Fibroblast of skin of right biceps (primary cell): ENCODE measurements at places on chromosomes 11 and 22.

DNA sequence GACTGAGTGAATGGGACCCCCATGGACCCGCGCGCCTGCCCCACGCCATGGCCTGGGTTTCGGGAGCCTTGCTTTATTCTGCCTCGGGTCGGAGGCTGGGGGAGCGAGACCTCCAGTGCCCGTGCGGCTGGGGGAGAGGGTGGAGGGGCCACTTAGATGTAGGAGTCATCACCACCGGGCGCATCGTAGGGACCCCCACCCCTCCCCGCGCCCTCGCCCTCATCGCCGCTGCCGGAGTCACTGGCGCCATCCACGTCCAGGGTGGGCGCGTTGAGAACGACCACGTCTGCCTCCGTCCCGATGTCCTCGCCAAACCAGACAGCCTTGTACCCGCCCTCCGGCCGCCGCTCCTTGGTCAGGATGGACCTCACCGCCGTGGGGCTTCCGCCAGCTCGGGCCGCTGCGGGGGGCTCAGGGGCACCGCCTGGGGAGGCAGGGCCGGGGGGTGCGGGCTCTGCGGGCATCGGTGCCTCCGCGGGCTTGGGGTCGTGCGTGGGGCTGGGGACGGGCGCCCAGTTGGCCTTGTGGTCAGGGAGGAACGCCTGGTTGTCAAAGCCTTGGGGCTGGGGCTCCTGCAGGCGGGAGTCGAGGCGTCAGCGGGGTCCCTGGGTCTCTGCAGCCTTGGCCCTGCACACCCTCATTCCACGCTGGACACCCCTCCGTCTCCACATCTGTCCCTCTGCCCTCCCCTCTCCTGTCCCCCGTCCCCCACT, 1.6 kb upstream of the IRF7 start:
- DNase-seq: no peak

- no peak for DNase-seq
These were observed 5.6 kb upstream of the USP28 start for GRCh38 chr11:113880971-113881370.

DNA sequence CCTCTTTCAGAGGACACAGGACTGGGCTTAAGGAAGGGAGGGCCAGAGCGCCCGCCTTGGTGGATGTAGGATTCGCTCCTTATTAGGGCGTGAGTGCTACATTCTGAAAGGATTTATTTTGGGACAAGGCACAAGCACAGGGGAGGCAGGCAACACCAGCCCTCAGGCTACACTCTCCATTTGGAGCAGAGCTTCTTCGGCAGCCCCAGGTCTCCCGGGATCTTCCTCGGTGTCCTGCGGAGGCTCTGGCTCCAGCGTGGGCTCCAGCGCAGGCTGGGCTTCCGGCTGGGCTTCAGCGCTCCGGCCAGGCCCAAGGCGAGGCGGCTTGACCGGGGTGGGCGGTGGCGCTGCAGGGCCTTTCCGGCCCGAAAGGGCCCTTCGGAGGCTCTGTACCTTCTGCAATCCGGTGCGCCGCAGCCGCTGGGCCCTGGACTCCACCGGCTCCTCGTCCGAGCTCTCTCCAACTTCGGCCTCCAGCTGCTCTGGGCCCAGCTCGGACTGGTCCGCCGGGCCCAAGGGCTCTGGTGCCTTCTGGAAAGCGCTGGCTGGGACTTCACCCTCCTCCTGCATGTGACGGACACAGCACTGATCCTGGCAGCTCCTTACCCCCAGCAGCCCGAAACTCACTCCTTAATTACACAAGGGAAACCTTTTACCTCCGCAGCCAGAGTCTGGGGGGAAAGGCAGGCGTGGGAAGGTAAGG, 1.1 kb downstream of the CAVIN3 start:
- DNase-seq: peak; percentile 44

GRCh38 chr11:116336540-116336939, 436.2 kb downstream of the BUD13 start:
- no peak for DNase-seq

GRCh38 chr11:45941285-45941684, 18.8 kb downstream of the LARGE2 start:
- no peak for DNase-seq

GRCh38 chr11:2886191-2886894, 768 bp upstream of the CDKN1C start:
- DNase-seq: peak; percentile 36

DNA sequence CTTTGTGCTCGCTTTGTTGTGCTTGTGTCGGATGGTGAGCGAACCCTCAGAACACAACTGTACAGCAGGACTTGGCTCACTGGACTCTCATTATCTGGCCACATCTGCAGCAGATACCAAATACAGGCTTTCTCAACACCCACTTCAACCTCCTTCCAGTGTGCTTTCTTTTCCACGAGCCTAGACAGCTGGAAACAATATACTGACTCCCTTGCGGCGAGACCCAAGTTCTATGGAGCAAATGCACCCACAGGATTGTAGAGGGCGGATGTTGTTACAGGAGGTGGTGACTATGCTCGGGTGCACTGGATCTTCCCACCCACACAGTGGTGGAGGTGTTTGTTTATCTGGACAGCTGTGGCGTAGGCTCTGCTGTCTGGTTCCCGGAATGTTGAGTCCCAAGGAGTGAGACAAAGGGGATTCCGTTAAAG, 204.3 kb downstream of the TENM4 start:
- peak; percentile 90 for DNase-seq

GRCh38 chr11:1025410-1026162, 10.9 kb downstream of the MUC6 start:
- DNase-seq: no peak

DNA sequence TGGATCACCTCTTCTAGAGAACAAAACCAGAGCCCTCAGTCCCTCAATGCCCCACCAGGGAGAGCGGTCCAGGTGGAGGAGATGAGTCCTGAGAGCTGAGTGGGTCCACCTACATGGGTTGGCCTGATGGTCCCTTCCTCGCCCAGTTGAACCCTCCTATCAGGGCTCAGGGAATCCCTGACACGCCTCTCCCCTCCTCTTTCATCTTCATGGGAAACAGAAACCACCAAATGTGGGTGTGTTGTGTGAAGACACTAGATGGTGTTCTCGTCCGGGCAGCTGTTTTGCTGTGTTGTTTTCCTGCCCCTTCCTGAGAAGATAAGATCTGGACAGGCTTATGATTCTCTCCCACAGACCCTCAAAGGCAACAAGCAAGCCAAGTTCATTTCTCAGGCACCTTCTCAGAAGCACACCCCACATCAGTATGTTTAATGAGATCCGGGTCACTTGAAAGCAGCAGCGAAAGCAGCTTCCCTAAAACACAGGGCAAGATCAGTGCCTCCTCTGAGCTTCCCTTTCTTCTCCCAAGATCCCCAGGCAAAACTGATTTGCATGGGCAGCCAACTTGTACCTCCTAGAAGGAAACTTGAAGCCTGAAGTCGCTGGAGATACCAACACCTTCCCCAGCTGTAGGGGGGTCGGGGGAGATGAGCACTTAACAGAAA, 35.3 kb upstream of the POU2AF1 start:
- DNase-seq: no peak

DNA sequence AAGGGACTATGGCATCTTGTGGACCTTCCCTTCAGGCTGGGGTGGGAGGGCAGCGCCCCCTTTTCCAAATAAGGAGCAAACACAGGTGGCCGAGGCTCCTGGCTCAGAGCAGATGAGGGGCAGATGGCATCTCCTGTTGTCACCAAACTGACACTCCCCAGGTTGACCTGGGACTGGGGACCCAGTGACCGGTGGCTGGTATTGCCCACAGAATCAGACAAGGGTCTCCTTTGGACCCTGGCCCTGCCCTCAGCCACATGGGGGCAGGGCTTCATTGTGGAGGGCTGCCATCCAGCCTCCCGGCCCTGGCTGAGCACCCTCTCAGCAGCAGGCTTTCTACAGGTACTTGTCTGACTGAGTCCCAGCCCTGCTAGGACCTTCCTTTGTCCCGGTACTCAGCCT, 842 bp upstream of the SIGIRR start:
- no peak for DNase-seq

DNA sequence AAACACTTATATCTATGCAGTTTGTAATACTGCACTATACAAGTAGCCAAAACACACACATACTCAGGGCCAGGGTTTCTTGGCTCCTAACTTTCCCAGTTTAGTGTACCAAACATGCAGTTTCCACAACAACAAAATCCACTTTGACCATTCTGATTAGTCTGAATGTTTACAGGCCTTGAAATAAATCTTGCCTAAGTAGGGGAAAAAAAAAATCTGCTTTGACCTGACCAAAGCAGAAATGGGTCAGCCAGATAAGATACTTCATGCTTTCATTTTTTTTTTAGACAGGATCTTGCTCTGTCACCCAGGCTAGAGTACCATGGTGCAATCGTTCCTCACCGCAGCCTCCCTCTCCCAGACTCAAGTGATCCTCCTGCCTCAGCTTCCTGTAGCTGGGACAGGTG, 10.1 kb downstream of the PRR14L start:
- no peak for DNase-seq

DNA sequence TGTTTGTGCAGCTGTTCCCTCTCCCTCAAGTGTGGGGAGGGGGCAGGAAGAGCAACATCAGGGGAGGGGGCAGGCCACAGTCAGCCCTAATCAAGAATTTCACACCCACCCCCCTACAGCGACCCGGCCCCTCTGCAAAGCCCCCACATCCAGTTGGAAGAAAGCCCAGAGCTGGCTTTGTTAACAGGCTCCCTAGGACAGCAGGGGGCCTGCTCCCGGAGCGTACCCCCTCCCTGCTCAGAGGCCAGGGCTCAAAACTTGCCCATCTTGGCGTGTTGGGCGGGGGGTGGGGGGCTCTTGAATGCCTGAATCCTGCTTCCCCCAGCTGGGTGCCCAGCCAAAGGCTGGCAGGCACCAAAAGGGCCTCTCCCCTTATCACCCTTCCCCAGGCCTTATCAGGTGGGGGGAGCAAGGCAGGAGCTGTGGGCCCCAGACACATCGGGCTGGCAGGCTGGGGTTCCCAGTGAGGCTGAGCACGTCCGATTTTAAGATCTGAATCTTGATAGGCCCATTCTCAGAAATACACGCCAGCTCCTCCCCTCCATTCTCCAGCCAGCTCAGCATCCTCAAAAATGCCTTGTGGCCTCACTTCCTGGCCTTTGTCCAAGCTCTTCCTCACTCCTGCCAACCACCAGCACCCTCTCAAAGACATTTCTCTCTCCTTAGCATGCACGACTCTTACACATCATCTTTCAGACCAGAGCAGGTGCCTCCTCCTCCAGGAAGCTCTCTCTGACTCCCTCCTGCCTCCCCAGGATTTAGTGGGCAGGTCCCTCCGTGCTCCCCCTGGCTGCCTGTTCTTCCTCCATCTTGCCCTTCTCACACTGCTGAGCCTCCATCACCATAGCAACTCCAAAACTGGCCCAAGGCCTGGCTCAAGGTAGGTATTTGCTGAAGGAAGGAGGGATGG, 384.8 kb downstream of the MN1 start:
- DNase-seq: peak; percentile 95
